ENCODE measurements at places on chromosomes 1 and 21. TPM values are rescaled to one million over a fixed set of nuclear protein-coding genes. Genes with fewer than 3 reads are reported as not detected.

GRCh38 chr1:171833091-171833825, 8.0 kb upstream of the DNM3 start:
- no peak for DNase-seq

- DNase-seq, result no peak
These were observed 111.1 kb downstream of the LMO4 start for GRCh38 chr1:87439821-87440220.

- no peak for DNase-seq
These were observed 179.0 kb downstream of the DSCAM start for GRCh38 chr21:40667967-40668366.

GRCh38 chr1:200979574-200980451, 43.7 kb downstream of the KIF21B start:
- DNase-seq, result peak; percentile 83

DNA sequence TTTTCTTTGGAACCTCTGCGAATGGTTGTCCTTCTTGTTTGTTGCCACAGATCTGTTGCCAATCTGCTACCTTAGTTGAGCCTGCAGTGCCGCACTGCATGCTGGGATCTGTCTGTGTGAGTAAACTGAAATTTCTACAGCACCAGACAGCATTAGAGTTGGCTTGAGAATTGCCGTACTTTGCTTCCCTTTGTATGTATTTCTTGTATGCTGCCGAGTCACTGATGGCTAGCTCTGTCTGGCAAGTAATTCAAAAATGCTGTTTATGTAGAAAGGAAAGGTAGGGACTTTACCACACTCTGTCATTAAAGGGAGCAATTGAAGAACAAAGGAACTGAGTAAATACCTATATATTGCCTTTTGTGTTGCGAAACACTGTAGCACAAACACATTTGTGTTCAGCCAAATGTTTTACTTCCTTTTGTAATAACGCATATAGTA, 857.4 kb downstream of the USP25 start:
- no peak for DNase-seq

- no peak for DNase-seq
These were observed 94.8 kb downstream of the EBNA1BP2 start for GRCh38 chr1:43077273-43077672.

DNA sequence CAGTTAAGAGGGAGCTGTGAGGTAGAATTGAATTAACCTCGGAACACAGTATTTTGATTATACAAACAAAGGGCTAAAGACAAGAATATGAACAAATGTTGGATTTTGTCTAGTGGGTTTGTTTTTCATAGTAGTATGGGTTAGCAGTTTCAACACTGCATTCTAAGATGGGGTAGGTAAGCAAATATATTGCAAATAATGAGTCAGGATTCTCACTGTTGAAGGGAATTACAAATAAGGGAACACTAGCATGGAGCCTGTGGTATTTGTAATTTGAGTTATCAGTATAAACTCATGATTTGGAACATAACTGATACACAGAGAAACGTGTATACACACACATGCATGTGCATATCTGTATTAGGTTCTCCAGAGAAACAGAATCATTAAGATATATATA, 44.5 kb downstream of the CD55 start:
- no peak for DNase-seq

GRCh38 chr1:171115280-171115897, 24.7 kb downstream of the FMO3 start:
- no peak for DNase-seq

CBR3 gene
- total RNA-seq, result 13.3 TPM

APCS gene
- total RNA-seq, result not detected

DNA sequence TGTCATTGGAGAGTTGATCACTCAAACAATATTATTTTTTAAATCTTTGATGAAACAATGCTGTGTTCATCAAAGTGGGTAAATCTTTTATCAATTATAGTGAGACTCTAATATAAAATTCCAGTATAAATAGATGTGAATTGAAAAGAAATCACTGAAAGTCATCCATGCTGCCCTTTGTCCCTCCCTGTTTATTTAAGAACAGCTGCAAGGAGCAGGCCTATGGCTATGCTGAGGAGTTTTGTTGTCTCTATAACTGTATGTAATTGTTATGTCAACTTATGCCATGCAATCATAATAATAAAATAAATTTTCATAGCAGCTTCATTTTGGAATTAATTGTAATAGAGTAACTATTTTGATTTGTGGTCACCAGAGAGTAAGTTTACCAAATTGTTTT, 1272.4 kb upstream of the ADGRL4 start:
- no peak for DNase-seq

FAAH gene
- 3.8 TPM for total RNA-seq

DNA sequence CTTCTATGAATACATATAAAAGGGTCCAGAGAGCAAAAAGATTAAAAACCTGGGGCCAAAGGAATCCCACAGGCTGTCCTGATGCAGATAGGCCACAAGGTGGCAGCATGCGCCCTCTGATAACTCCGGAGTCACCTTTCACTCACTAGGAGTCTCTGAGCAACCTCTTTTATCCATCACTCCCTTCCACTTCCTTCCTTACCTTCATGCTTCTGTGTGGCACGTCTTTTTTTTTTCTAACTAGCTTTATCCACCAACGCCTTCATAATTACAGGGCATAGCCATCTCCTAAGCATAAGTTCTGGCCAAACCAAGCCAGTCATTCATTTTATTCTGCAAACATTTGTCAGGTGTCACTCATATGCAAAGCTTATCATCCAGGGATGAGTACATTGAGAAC, 3.9 kb upstream of the PGLYRP4 start:
- DNase-seq, result peak; percentile 83

LCE2B gene
- total RNA-seq, result not detected

DNA sequence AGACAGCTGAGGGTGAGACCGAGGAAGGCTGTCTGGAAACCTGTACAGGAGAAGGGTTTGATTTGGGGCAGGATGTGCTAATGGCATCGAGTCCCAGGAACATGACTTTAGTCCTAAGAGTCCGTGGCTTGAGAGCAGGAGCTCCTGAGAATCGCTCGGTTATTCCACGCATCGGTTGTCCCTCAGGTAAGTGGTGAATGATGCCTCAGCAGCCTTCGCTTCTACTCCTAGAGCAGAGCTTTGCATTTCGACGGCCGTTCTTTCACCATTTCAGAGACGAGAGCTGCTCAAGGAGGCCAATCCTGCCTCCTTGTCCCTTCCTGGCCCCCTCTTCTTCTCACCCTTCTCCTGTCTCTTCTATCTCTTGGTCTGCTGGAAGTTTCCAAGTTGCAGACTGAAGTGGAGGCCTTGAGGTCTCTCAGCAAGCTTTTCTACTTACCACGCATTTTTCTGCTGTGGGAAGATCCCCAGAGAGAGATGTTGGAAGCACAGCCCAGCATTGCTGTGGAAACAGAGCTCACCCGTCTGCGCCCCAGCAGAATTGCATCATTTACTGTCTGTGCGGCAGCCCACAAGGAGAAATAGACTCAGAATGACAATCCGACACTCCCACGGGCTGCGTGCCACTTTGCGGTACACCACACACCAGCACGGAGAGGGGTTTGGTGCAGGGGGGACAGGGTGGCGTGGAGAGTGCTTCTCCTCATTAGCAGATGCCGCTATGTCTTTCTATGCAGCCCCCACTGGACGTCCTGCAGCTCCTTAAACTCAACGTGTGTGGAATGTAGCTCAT, 270.7 kb upstream of the C1orf174 start:
- DNase-seq, result no peak

GRCh38 chr1:160344241-160344640, 1.1 kb downstream of the NCSTN start:
- no peak for DNase-seq

- no peak for DNase-seq
These were observed 2222.6 kb downstream of the MRPL39 start for GRCh38 chr21:23384679-23385078.

S100A14 gene
- not detected for total RNA-seq

DNA sequence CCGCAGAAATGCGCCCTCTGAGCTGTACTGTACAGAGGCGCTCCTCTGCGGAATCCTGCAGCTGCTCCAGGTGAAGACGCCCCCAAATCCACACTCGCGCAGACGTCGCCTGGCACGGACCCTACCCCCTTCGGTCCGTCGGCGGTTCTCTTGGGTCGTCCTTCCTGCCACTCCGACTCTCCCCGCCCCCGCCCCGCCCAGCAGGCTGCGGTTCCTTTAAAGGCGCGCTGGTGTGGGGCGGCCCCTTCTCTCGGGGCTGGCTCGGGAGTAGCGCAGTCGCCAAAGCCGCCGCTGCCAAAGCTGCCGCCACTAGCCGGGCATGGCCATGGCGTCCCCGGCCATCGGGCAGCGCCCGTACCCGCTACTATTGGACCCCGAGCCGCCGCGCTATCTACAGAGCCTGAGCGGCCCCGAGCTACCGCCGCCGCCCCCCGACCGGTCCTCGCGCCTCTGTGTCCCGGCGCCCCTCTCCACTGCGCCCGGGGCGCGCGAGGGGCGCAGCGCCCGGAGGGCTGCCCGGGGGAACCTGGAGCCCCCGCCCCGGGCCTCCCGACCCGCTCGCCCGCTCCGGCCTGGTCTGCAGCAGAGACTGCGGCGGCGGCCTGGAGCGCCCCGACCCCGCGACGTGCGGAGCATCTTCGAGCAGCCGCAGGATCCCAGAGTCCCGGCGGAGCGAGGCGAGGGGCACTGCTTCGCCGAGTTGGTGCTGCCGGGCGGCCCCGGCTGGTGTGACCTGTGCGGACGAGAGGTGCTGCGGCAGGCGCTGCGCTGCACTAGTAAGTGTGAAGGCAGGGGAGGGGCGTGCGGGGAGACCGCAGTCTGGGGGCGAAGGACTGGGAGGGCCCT, at the start of gene RASSF5:
TSS of gene RASSF5 (plus strand) at position 248 of the 846 bp plus-strand sequence. CDS start at position 320, 72 bp downstream.
- DNase-seq, result peak; percentile 92

LAD1 gene
- total RNA-seq, result not detected

IGSF21 gene
- not detected for total RNA-seq

DNA sequence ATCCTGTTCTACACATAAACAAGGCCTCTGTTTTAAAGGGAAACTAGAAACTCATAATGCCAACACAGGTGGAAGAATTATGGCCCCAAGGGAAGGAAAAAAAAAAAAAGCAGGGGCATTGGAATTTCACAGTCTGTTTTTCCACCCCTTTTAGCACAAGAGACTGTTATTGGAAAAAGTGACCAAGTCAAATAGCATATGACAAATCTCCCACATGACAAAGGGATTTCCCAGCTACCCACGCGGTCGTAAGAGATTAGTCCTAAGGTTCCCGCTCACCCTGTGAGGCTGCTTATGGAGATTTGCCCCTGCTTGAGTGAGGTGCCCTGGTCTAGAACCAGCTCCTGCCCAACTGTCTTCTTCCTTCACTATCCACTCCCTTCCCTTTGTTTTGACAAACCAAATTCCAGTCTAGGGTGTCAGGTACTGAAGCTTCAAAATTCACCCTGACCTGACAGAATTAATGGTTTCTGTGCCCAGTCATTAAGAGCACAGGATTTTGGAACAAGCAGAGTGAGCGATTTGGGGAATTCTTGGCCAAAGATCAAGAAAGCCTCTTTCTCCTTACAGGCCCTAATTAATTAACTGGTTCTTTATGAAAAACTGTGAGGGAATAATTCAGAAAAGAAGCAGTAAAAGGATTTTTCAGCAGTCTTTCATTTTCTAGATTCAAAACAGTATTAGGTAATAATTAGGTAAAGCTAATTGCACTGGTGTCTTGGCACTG, 107.3 kb downstream of the NMNAT2 start:
- peak; percentile 37 for DNase-seq

MROH9 gene
- not detected for total RNA-seq

SLC30A2 gene
- total RNA-seq, result not detected

DNA sequence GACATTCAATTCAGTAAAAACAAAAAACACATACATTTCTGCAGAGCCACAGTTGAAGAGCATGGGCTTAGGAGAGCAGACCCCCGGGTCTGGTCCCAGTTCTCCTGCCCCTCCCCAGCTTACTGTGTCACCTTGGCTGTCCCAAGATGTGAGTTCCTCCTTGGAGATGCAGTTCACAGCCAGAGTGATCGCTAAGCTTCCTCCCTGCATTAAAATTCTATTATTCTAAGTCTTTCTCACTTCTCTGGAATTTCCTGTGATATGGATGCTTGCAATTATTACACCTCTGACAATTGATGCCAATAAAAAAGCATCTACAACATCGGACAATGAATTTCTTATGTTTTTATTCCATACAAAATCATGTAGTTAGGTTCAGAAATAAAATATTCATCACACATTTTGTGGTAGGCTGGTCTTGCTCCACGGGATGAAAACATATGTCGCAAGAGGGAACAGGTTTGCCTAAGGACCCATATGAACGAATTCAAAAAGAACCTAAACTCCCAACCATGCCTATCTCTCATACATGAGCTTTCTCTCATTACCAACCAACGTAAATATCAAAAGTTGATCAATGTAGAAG, 328.5 kb upstream of the RUNX1 start:
- no peak for DNase-seq

- DNase-seq, result no peak
These were observed 52.4 kb downstream of the SLC37A1 start for GRCh38 chr21:42565886-42566523.

DNA sequence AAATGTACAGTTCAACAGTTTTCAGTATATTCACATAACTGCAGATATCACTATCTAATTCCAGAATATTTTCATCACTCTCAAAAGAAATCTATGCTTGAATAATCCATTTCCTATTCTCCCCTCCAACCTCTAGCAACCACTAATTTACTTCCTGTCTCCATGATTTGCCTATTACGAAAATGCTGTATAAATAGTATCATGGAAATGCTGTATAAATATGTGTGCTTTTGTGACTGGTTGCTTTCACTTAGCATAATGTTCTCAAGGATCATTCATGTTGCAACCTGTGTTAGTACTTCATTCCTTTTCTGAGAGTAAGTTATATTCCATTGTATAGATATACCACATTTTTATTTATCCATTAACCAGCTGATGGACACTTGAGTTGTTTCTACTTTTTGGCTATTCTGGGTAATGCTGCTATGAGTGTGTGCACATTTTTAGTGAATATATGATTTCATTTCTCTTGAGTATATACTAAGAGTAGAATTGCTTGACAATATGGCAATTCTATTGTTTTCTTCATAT, 115.6 kb downstream of the TNFSF18 start:
- no peak for DNase-seq

GRCh38 chr1:172255223-172255560, 165.3 kb upstream of the C1orf105 start:
- no peak for DNase-seq

DNA sequence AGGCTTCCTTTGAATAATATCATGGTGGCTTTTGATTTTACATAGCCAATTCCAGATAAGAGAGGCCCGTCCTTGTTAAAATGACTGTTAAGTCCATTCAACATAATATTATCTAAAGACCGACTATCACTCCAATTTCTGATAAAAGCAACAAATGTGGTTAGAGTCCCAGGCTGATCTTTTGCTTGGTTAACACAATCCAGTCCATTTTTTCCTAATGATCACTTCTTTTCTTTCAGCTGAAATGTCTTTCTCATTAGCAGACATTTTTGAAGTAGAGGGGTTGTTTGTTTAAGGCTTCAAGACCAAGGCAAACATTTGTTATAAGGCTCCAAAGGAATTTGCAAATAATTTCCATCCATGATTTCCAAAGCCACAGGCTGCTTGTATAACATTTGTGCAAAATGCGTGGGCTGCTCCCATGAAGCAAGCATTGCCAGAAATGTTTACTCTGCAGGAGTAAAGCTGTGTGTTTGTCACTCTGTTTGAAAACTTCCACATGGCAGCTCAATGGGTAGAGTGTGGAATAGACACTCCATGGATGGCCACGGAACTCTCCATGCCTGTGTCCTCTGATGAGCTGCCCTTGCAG, 111.5 kb downstream of the PSMG1 start:
- no peak for DNase-seq

OR2T1 gene
- total RNA-seq, result not detected

PLEKHN1 gene
- 0.52 TPM for total RNA-seq
